ENCODE measurements at places on chromosomes 4 and X.

GRCh38 chrX:66919280-66919832, 280.5 kb upstream of the EDA2R start:
- DNase-seq, result no peak

GRCh38 chr4:42915484-42915883, 23.0 kb downstream of the GRXCR1 start:
- no peak for DNase-seq

- no peak for DNase-seq
Measured at GRCh38 chr4:139666735-139667281, 1.2 kb downstream of the MGST2 start.

DNA sequence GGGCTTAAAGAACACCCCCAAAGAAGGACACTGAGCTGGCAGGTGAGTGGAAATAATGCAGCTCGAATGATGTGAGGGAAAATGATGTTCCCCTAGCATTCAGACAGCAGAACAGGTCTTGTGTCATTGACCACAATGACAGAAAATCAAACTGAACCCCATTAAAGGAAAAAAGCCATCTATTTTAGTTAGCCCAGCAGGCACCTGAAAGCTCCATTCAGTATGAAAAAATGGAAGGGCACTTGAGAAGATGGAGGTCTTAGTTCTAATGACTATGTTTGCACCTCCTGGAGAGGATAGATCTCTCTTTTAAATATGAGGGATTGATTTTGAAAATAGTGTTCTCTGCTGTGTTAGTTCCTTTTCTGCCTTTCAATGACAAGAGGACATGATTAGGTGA, 323.1 kb downstream of the NKX6-1 start:
- no peak for DNase-seq

DNA sequence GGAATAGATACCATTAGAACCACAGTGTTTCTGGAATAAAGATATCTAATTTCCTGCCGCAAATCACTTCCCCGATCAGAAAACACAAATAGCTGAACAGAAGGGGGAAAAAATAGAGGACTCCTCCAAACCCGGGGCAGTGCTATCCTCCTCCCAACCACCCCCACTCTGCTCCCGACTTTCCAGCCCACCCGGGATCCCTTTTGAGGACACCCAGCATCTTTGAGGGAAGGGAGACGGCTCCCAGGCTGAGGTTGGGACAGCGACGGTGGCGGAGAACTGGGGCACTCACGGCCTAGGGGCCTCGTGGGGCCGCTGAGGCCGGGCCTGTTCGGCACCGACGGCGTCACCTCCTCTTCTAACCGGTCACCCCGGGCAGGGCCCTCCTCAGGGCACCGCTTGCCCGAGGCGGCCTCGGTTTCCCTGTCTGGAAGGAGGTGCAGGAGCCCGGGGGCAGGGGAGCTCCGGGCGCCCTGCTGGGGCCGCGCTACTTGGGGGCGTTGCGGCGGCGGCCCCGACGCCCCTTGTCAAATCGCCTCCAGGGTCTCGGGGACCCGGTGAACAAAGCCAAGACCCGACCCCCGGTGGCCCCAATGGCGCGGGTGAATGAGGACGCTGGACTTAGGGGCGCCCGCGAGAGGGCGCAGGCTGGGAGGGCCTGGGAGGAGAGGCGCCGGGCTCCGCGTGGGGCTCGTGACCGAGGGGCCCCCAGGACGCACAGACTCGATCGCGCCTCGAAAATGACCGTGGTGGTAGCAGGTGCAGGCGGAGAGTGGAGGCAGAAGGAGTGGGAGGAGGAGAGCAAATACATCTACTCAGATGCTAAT, 6.9 kb upstream of the ARX start:
- no peak for DNase-seq

DNA sequence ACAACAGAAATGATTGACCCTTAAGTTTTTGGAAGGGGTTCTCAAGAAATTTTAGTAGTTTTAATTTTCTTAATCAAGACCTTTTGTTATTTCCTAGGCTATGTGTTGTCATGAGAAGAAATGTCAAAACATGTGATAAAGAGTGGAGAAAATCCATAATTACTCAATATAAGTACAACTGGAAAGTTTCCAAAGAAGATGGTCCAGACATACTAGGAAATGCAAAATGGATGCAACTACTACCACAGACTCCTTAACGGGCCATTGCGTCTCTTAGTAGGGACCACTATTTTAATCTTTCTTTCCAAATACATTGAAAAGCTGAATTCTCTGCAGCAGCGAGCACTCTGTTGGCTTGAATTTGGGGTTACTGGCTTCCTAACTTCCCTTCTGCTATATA, 148.8 kb downstream of the NWD2 start:
- DNase-seq, result no peak

DNA sequence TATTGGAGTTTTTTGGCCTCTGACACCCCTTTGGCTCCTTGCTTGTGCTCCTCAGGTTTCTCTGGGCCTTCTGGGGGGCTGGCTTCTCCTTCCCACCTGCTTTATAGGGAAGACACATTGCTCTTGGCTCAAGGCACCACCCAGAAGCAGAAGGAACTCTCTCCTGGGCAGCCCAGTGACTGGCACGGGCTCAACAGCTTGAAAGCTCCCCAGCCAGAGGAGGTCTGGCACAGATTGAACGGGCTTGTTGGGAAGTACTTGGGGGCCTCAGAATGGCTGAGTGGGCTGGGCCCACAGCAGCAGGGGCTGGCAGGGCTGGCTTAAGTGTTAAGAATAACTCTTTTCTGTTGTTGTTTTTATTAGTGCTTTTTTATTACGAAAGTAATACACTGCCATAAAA, 11.2 kb upstream of the ZNF185 start:
- no peak for DNase-seq

DNA sequence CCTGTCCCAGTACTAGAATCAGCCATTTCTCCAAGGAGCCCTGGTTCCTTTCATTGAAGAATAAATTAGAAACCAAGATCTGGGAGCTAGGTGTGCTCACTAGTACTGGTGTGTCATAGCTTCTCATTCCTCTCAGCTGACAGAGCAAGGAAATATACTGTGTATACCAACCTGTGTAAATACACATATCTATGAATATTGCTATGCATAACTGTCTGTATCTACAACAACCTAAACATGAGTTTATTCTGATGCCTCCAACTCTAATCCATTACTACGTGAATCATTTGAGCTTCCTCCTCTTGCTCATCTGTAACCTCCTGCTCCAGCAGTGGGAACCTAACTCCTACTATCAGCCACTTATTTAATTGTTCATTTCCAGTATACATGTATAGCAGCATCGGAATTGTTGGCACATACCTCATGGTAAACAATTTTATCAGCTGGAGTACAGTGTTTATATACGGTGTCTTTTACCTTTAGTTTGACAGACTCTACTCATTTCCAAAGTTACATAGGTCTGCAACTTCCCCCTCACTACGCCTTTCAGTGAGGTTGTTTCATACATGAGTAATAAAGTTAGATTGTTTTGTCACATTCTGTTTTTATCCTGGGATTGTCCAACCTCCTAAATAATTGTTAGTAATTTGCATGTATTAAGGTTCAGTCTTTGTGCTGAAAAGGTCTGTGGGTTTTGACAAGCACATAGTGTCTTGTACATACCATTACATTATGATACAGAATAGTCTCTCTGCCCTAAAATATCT, 7.1 kb upstream of the SCRG1 start:
- DNase-seq, result no peak

GRCh38 chr4:83071116-83071515, 36.1 kb downstream of the COPS4 start:
- DNase-seq, result no peak

DNA sequence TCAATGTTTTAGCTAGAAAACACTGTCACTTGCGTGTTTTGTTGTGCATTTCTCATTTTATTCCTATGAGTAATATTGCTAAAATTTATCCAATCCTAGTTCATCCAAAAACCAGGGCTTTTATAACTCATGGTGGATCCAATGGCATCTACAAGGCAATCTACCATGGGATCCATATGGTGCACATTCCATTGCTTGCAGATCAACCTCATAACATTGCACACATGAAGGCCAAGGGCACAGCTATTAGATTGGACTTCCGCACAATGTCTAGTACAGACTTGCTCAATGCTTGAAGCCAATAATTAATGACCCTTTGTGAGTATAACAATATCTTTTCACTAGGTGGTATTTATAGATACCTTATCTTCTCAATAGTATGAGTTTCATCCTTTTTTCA, 57.2 kb upstream of the UGT2B7 start:
- DNase-seq, result no peak

GRCh38 chr4:15598644-15599043, 56.5 kb downstream of the FBXL5 start:
- no peak for DNase-seq

DNA sequence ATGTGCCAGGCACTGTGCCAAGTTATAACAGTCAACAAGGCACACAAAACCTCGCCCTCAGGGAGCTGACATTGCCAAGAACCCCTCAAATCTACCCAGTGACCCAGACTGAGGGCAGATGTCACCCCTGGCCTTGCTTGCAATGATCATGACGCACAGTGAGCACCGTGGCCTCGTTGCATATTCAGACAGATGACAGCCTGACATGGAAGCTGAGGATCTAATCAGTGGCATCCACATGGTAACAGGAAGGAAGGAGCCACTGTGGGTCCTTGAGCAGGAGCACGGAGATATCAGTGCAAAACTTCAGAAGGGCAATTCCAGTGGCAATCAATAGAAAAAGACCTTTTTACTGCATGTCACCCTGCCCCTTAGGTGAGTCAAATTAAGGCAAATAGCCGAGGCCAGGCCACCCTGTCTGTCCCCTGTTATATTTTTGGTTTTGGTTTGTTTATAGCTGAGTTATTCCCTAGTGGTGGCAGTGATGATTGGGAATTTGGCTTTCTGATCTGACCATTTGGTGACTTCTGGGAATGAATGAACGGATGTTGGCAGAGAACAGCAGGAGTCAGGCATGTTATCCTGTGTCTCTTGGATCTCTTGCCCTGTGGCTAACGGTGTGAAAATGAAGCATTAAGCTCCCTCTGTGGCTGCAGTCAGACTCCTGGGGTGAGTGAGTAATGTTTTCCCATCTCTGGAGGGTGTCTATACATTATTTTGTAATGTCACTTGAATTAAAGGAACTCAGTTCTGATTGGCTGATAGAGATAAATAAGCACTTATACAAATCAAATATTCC, 20.4 kb downstream of the WDR13 start:
- no peak for DNase-seq

DNA sequence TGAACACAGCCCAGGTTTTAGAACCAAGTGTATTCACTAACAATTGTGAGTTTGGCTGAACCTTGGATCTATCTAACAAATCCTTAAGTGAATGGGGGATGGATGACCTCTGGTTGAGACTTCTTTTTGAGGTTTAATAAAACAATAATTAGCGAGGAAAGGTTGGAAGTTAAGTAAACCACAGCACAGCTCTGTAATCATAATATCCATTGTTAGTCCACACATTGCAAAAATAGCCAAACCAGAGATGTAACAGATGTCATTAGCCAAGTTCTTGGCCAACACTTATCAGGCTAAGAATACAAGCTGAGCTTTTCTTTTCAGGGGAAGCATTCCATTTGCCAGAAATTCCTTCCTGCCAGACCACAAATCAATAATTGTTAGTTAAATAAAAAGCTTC, 59.1 kb downstream of the FREM3 start:
- DNase-seq, result no peak

- DNase-seq, result no peak
Measured at GRCh38 chr4:74873545-74874301, 59.2 kb upstream of the PARM1 start.

DNA sequence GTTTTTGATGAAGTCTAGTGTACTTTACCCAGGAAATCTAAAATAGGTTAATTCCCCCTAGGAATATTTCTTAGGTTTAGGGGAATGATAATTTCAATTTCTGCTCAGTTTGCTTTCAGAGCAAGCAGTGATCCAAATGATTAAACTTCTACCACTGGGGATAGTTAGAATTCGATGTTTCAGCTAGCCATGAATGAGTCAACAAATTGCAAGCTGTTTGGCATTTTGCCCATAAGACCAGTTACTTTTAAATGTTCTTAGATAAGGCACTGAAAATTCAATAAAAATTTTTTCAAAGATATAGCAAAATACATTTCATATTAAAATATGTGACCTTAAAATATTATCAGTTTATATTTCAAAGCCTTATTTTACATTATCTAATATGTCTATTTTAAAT, 993.6 kb downstream of the ARAP2 start:
- DNase-seq, result no peak

- no peak for DNase-seq
Measured at GRCh38 chr4:97605932-97606331, 537.3 kb downstream of the STPG2 start.

DNA sequence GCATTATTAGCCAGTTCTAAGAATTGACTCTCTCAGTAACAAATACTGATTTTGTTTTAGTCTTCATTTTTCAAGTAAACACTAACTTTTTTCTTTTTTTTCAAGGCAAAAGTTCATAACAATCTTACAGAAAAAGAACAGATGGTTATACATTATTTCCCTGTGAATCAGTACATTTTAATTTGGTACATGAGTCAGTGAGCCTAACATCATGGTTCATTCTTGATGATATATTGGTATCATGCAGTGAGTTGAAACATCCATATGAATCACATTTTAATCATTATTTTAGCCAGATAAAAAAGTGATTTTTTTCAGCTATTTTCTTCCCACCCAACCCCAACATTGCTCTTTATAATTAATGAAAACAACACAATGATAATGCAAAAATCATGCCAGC, 184.3 kb upstream of the TACR3 start:
- no peak for DNase-seq

DNA sequence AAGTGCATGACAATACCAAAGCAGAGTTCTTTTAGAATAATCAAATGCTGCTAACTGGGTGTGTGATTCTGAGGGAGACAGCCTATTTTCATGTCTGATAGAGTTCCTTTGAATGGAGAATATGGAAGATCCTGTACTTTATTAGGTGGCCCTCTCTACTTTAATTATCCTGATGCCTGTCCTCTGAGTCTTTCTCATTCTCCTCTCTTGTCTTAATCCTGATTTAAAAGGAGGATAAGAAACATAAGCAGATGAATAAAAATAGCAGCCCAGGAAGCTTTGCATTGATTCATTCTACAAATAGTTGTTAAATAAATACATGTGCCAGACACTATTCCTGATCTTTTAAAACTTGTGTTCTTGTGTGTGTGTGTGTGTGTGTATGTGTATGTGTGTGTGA, 387.3 kb downstream of the SPRY1 start:
- DNase-seq, result no peak

DNA sequence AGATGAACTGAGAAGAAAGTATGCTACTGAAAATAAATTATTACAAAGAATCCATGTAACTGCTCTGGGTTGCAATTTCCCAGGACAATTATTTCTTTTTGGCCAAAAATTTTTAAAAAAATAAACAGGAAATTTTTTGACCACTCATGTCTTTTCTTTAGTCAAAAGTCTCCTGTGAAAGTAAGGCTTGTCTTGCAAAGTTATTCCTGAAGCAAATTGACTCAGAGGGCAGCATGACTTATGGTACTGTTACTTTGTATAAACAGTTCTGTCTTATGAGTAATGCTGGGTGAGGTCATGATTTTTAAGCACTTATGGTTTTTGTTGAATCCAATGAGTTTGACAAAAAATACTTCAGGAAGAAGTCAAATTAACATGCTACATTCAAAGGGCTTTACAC, 292.8 kb upstream of the ARSJ start:
- no peak for DNase-seq

GRCh38 chr4:144710526-144710912, 64.6 kb downstream of the HHIP start:
- DNase-seq, result no peak

- DNase-seq, result no peak
Measured at GRCh38 chr4:156503119-156503518, 468.5 kb downstream of the PDGFC start.

Measured in activated CD8-positive, alpha-beta memory T cell treated with anti-CD3 and anti-CD28 coated beads for 1 hour (primary cell).